ENCODE measurements at places on chromosomes 3 and 15.

DNA sequence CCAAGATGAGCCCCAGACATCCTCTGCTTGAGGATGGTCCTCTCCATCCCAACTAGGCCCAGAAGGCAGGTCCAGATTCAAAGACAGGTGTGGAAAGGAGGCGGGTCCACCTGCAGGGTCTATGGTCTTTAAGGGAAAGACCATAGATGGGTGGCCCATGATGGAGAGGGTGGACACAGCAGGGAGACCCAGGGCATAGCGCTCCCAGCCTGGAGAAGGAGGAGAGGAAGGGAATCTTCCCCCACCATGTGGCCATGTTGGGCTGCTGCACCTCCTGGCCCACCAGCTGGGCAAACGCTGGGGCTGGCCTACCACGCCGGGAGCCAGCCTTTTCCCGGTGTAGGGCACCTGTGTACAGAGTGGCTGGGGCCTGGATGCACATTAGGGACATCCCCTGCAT lies 265.2 kb upstream of the TLE3 start:
- no peak for DNase-seq

DNA sequence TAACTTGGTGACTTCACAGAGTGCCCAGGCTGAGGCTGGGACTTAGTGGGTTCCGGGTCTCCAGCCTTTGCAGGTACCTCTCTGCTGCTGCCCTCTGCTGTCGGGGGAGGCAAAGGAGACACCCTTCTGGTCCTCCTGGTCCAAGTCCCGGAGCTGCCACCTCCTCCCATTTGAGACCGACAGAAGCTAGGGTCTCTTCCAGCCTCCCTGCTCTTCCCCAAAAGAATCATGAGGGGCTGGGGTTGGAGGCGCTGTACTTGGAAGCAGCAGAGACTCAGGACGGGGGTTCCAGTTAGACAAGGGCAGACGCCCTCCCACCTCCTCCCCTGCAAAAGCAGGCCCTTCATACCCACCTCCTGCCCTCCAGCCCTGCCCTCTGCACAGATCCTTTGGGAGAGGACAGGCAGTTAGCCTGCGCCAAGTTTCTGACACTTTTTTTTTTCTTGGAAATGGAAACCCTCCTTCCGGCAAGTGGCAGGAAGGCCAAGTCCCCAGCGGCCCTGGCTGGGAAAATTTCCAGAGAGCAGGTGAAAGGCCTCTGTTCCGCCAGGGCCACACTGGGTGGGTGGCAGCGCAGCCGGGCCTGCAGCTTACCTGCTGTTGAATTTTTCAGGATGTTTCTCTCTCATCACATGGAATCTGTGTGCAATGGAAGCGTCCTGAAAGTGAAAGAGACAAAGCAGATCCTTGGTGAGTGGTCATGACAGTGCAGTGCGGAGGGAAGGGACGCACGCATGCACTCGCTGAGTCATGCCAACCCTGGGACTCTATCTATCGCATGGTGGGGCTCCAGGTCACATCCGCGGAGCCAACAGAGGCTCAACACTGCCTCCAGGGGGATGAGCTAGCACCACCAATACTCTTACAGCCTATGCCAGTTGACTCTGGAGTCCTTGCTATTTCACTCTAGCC lies 119.9 kb downstream of the DGKG start:
- peak; percentile 30 for DNase-seq

DNA sequence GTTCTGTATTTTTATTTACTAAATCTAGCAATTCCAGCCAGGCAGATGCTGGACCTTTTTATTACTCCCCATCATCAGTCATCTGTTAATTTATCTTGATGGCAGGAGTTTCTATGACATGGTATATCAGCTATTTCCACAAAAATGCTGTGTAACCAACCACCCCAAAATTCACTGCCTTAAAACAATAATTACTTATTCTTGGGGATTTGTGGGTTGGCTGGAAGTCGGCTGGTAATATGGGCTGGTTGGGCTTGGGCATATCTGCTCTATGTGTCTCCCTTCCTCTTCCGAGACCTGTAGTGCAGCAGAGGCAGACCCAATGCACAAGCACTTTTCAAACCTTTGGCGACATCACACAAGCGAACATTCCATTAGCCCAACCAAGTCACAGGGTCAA lies 92.1 kb upstream of the UBE2E1 start:
- DNase-seq, result no peak

- no peak for DNase-seq
Observed at GRCh38 chr3:155657161-155657560, 87.7 kb downstream of the PLCH1 start.

GRCh38 chr3:55119268-55119667 lies 191.4 kb upstream of the LRTM1 start:
- no peak for DNase-seq

- no peak for DNase-seq
Observed at GRCh38 chr3:109631897-109632296, 294.6 kb upstream of the DPPA4 start.

GRCh38 chr15:52134502-52135144 lies 22.0 kb upstream of the BCL2L10 start:
- no peak for DNase-seq

DNA sequence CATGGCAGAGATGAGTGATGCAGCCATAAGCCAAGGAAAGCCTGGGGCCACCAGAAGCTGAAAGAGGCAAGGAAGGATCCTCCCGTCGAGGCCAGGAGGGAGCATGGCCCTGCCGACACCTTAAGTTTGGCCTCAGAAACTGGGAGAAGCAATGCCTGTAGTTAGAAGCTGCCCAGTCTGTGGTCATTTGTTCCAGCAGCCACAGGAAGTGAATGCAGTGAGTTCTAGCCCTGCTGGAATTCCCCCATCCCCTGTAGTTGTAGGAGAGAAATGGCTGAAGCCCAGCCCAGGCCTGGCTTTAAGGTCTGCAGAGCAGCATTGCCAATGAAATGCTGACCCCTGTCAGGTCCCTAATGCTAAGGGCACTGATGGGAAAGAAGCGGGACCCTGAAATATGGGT lies 12.2 kb upstream of the CHSY1 start:
- no peak for DNase-seq

DNA sequence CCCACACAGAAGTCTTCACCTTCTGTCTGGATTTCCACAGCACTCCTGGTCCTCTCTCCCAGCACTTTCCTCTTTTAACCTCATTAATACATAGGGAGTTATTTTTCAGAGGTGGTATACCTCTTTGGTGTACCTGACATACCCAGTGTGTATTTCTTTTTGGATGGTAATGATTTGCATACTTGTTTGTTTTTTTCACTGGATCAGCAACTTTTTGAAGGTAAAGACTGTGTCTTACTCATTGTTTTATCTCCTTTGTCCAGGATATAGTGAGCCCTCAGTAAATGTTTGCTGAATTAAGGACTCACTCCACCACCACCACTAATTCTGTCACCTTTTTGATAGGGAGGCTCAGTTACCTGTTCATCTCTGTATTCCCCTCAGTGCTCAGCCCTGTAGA lies 52.1 kb downstream of the SACM1L start:
- no peak for DNase-seq

- no peak for DNase-seq
Observed at GRCh38 chr3:176595307-176595706, 602.0 kb downstream of the TBL1XR1 start.

All from activated T-helper 1 cell treated with anti-CD3 and anti-CD28 coated beads, Interleukin-12 subunit alpha, Interleukin-12 subunit beta, Interleukin-2, Interleukin-4 antibody, amounts not matched to agents 30 ng/mL and 10 ng/mL and 1 ng/mL, durations not matched to agents 14 hours and 24 hours and 36 hours (primary cell).